MG63 (cell line): ENCODE measurements at places on chromosomes 7 and 10. TPM values are rescaled to one million over a fixed set of nuclear protein-coding genes. Genes with fewer than 3 reads are reported as not detected.
A peak's percentile ranks its signal among the peaks of the same experiment; 100 is the strongest.

Gene PNLIP
- total RNA-seq: not detected in 2 replicates

Gene UMAD1
- 9.3 and 15.9 TPM in 2 replicates for total RNA-seq

Gene FXYD4
- not detected in 2 replicates for total RNA-seq

DNA sequence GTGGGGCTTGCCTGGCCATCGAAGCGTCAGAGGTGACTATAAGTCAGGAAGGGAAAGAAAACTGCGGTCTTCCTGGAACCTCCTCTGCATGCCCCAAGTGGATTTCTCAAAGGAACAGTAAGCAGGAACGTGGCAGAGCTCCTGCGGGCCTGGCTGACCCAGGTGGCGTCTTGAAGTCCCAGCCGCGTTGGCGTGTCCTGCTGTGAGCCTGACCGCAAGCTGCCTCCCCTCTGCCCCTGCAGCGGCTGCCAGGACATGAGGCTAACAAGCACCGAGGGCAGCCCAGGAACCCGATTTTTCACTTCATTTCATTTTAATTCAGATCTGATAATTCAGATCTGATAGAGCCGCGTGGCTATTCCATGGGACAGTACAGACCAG, 55.4 kb downstream of the NKX6-2 start:
- DNase-seq: no peak

GRCh38 chr7:105118612-105119600, 104.9 kb downstream of the KMT2E start:
- DNase-seq: no peak

DNA sequence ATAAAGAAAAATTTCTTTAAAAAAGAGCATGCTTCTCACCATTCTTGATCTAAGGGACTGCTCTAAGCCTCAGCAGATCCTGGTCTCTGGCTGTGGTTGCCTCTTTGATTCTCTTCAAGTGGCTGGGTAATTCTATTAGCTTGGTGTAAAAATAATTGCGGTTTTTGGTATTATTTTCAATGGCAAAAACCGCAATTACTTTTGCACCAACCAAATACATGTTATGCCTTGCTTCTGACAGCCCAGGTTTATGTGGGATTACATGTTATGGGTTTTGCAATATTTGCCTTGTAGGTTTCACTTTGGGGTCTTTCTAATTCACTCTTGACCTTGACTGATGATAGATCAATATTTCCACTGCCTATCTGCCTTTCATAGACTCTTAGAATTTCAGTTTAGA, 20.0 kb upstream of the CREB5 start:
- no peak for DNase-seq

GRCh38 chr7:75986147-75986781, 8.1 kb downstream of the TMEM120A start:
- no peak for DNase-seq

GRCh38 chr7:94482796-94483195, 26.8 kb upstream of the CASD1 start:
- no peak for DNase-seq

DNA sequence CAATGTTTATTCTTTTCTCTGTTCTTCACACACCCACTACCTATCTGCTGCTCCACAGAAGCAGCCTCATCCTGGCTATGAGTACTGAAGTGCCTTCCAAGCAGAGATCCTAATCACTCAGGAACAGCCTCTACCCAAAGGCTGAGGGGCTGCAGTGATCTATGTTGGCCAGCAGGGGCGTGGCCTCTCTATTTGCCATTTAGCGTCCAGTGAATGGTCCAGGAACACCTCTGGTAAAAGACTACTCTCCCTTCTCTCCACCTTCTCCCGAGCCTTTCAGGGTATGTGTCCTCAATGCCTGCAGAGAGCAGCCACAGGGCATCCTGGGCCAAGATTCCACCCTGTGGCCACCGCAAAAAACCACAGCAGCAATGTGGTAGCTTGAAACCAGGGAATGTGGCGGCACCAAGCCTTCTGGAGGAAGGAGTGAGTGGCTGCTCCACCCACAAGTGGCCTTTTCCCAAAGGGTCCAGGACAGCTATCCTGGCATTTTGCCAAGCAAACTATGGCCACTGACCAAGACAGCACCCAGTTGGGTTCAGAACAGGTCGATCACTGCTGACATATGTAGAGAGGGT, 70.9 kb downstream of the SYPL1 start:
- peak; percentile 43 for DNase-seq

Gene VWA2
- not detected in 2 replicates for total RNA-seq

Gene PTPRN2
- 0.16 TPM in 1 of 2 replicates, not detected in the other for total RNA-seq

GRCh38 chr7:82044497-82045080, 274.7 kb upstream of the HGF start:
- no peak for DNase-seq

GRCh38 chr10:7525314-7526016, 114.6 kb upstream of the SFMBT2 start:
- peak; percentile 22 for DNase-seq

Gene LDB3
- not detected in 2 replicates for total RNA-seq

DNA sequence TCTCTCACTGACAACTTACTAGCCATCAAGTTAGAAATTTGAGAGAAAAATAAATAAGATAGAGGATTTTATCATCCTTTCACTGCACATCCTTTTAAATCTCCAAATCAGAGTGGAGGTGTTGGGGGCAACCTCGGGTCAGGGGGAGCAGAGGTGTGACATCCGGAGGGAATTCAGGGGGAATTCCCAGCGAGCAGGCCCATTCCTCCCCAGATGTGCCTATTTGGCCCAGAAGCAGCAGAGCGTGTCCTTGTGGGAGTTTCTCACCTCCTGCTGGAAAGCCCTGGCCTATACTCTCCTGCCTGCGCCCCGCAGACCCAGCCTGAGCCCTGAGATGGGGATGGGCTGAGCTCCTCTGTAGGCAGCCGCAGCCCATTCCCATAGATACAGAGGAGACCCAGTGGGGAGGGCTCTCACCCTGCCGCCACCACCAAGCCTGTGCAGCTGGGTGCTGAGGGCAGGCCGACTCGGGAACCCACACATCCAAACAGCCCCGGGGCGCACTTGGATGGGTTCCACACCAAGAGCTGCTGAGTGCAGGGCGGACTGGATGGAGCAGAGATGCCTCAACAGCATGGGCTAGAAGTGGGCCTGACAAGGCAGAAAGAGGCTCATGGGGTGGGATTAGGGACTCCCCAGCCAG, 124.5 kb downstream of the CXCL12 start:
- no peak for DNase-seq

DNA sequence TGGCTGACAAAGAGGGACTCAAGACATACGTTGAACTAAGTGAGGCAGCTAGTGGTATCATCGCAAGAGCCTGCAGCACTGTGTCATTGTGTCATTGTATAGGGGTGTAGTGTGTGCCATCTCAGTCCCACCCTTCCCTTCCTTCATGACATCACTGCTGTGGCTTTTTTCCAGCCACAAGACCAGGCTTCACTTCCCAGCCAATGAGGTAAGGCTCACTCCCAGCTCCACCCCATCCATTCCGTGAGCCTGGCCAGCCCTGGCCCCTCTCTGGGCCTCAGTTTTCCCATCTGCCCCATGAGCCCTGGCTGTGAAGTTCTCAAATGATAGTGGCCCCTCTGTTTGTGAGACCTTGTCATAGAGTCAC, 134.3 kb upstream of the ZMIZ1 start:
- DNase-seq: no peak

- no peak for DNase-seq
These were observed 186.0 kb downstream of the KIF20B start for GRCh38 chr10:89887406-89887805.

DNA sequence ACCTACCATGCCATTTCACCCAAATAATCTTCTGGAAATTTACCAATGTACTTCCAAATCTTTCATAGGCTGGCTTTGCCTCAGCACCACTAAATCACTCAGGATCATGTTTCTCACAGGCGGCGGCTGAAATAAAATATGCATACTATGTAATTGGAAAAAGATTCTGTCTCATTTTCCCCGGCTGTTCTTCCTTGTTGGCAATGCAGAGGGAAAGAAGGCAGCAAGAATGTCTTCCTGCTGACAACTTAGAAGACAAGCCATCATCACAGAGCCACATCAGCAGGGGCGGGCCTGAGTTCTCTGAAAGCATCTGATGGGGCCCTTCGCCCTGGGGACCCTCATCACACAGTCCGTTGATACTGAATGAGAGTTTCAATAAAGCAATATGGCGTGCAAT, 39.2 kb upstream of the COL1A2 start:
- no peak for DNase-seq

- DNase-seq: no peak
These were observed 100.0 kb upstream of the AMPH start for GRCh38 chr7:38731215-38731614.

Gene NPSR1
- not detected in 2 replicates for total RNA-seq

DNA sequence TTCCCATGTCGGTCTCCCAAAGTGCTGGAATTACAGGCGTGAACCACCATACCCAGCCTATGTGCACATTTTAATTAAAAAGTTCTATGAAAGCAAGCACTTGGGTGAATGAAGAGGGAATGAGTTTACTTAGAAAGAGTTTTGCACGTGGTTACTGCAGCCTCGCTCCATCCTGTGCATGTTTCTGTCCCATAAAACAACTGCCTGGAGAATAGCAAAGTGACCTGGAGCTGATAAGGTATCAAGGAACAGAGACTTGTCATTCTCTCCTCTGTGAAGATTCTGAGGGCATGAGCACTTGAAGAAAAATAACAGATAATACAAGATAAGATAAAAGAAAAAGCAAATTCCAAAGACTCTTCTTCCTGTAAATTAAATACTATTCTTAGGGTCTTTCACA, 112.2 kb upstream of the JCAD start:
- no peak for DNase-seq

GRCh38 chr10:43674553-43675210, 26.0 kb upstream of the ZNF32 start:
- no peak for DNase-seq

- DNase-seq: no peak
These were observed 227.4 kb downstream of the RAB11FIP2 start for GRCh38 chr10:117819304-117819703.

DNA sequence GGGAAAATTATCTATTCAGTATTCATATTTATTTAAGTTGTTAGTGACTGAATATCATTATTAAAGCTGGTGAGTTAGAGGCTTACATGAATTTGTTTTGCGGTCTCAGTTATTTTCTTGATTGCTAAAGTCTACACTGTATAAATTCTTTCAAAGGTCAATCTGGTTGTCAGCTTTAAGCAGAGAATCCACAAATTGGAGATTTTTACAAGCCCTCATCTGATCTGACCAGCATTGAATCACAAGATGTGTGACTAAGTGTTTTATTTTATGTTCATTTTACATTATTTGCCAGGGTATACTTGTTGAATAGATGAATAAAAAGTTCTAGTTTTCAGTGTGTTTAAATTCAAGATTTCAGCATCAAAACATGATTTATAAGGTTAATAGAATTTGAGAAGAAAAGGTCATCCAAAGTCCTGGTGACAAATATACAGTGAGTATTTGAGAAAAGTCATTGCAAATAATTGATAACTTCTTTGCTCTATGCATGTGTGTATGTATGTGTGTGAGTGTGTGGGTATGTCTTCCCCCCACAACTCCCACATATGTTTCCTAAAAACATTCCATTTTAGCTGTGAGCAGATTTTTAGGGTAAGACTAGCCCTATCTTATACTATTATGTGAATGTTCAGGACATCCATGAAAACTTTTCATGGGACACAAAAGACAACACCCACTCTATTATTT, 4.4 kb downstream of the SEMA3A start:
- DNase-seq: no peak

DNA sequence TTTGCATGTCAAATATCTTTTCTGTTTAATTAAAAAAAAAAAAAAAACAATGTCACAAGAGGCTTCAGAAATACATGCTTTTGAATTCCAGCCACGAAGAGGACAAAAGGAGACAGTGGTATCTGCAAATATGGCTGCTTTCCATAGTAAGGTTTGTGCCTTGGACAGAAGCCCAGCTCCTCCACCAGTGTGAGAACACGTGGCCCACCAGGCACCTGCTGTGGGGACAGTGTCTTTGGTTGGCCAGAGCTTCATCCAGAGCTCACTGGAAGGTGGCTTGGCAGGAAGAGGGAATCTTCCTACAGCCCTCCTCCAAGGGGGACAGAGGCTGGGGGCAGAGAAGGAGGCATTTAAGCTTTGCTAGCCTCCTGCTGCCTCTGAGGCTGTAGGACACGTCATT, 144.6 kb downstream of the GLCCI1 start:
- no peak for DNase-seq

Gene PRSS37
- total RNA-seq: not detected in 2 replicates

GRCh38 chr10:71878327-71879034, 27.4 kb upstream of the PSAP start:
- no peak for DNase-seq

Gene SEMA3C
- 23.1 and 31.2 TPM in 2 replicates for total RNA-seq

GRCh38 chr10:5311617-5312016, 53.1 kb upstream of the UCN3 start:
- DNase-seq: no peak

DNA sequence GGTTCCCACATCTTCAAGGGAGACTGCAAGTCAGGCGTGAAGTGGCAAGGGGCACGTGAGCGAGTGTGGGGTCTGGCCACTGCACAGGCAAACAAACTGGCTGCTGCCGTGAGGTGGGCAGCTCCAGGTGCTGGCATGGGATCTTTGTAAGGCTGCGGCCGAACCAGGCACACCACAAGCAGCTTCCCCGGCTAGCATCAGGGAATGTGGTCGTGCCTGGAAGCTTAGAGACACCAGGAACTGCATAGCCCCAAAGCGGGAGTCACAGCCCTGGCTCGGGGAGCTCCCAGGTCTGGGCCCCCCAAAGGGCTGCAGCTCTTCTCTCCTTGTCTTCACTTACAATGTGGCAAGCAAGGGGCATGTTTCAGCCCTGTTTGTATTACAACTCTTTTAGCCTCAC, 250.9 kb upstream of the DKK1 start:
- no peak for DNase-seq

DNA sequence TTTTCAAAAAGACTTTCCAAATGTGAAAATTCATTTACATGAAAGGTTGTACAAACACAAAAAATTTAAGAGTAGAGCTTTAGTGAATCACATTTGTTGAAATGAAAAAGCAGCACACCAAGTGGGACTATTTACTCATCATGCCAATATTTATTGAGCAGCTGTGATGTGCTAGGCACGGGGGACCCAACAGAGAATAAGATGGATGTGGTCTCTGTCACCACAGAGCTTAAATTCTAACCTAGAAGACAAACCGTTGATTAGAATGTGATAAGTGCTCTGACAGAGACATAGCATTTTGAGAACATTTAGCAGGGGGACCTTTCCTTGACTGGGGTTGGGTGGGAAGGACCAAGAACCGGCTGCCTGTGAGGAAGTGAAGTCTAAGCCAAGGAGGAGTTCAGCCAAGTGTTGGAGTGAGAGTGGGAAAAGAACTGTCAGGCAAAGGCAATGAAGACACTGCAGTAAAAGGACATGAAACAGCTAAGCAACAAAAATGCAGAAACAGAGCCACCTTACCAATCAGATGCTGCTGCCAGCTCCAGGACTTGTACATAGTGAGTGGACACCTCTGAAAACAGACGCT, 19.1 kb downstream of the ADAM12 start:
- peak; percentile 44 for DNase-seq
